ENCODE measurements at places on chromosomes 7 and 10.

GRCh38 chr10:68083953-68084352, 8.9 kb upstream of the HERC4 start:
- DNase-seq: no peak

GRCh38 chr7:16697507-16698199, 51.7 kb downstream of the BZW2 start:
- no peak for DNase-seq

DNA sequence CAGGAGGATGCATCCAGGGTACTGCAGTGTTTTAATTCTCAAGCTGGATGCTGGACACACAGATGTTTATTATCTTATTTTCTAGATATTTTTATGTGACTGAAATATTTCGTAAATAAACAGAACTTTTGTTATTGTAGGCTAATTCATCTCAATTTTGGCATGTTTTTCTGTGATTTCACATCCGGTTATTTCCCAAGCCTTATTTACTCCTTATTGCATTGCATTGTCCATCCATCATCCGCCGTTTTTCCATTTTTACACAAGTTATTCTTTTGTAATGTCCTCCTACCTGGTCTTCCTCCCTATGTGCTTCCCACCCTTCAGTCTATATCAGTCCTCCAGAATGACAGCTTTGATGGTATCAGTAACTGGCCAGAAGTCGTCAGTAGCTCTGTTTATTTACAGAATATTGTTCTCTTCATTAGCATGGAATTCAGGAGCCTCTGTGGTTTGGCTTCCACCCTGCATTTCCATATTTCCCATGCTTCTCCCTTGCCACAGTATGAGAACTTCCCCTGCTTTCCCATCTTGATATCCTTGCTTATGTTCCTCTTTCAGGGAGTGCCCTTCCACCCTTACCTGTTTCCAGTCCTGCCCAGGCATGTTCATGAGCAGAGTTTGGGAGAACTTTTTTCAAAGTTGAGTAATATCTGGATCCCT, 16.1 kb downstream of the GNAI1 start:
- no peak for DNase-seq

GRCh38 chr10:43131256-43131655, 7.0 kb upstream of the CSGALNACT2 start:
- DNase-seq: no peak

GRCh38 chr7:124893140-124893827, 36.3 kb downstream of the POT1 start:
- DNase-seq: no peak

GRCh38 chr7:8277394-8277982, 15.5 kb upstream of the ICA1 start:
- no peak for DNase-seq

DNA sequence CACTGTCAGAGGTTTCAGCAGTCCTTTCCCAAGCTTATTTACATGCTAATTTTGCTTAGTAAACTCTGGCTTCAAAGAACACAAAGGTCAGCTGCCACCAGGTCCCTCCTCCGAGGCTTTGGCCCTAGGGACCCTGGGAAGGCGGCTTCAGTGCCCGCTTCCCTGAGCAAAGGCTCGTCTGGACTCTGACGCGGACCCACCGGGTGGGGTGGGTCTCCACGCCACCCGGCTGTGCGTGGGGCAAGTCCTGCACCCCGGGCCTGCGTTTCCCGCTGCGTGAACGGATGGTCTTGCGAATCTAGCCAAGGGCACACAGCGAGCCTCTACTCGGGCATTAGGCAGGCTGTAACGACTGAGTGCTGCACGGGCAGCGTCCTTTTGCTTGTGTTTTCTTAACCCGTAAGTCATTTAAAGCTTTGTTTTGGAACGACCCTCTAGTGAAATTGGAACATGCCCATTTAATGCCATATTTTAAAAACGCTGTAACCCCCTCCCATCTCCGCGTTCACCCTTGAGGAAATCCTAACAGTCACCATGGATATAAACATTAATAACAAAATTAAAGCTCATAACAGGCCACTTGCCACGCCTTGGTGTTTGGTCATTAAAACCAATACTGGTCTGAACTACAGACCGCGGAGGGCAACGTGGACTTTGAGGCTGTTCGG, 828 bp downstream of the BNIP3 start:
- no peak for DNase-seq

DNA sequence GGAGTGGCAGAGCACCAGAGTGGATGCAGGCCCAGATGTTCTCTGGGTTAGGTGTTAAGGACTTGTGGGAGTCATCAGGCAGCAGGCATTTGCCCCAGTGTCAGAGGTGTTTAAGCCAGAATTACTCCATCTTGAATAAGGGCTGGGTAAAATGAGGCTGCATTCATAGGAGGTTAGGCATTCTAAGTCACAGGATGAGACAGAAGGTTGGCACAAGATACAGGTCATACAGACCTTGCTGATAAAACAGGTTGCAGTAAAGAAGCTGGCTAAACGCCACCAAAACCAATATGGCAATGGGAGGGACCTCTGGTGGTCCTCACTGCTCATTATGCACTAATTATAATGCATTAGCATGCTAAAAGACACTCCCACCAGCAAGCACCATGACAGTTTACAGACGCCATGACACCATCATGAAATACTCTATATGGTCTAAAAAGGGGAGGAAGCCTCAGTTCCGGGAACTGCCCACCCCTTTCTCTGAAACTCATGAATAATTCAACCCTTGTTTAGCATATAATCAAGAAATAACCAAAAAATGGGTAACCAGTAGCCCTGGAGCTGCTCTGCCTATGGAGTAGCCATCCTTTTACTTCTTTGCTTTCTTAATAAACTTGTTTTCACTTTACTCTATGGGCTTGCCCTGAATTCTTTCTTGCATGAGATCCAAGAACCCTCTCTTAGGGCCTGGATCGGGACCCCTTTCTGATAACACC, 882 bp upstream of the LRRC61 start:
- peak; percentile 27 for DNase-seq

- DNase-seq: no peak
These were observed 35.7 kb downstream of the CYP17A1 start for GRCh38 chr10:102801496-102801895.

DNA sequence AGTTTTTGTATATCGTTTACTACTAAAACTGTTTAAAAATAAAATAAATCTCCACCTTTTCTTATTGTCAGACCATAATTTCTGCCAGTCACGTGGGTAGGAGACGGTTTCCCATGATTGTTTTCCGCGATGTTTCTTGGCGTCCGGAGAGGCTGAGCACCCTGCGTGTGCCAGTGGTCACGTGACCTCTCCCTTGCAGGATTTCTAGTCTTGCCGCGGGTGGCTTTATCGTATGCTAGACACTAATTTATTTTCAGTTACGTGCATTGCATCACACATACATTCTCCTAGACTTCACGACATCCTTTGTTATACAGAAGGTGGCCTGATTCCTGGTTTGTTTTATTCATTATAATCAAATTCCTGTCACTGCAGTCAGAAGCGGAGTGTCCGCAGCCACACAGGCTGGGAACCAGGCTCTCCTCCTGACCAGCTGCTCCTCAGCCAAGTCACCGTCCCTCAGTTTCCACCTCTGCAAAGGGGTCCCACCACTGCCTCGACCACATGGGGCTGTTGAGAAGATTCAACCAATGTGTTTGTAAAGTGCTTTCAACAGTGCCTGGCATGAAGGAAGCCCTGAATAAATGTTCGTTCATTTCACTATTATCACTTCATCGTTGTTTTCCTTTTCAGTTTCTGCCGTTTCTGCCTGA, 203.2 kb upstream of the PPP2R2D start:
- DNase-seq: no peak

DNA sequence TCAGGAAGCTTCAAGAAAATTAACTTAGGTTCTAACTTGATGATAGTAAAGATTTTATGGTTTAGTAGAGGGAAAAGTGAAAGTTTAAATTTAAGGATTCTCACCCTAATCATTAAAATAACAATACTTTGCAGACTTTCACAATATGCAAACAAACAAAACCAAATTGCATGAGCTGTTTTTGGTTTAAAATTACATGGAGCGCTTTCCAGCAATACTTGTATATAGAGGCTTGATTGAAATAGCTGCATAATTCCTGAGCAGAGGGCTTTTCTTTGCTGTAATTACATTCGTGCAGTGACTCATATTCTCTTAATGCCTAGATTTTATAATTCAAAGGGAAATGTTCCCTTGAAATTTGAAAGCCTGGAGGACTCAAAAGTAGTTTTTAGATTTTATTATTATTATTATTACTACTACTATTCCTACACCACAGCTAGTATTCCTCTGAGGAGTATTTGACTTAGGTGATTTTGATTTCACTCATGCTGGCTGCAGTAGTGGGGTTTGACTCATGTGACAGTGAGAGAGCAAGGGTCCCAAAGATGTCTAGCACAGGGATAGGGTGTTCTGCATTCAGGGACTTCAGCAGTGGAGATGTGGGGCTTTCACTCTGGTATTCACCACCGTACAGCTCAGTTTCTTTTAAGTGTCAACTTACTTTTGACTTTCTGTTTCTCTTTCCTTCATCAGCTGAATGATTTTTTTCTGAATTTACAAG, 138.1 kb downstream of the ADAM22 start:
- DNase-seq: no peak

DNA sequence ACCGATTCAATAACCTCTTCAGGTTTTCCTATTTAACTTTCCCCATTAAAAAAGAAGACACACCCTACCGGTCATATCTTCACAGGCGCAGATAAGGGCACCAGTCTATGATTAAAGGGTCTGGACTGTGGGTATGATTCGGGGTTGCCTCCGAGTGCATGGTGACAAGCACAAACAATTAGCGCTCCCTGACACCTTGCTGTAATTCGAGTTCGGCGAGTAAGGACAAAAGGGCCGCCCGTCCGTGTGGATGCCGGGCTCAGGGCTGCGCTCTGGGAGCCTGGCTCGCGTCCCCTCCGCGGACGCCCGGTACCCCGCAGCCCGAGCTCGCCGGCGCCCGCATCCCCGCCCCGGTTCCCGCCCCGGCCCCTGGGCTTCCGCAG, 111.9 kb upstream of the RHEB start:
- no peak for DNase-seq

- DNase-seq: no peak
These were observed 687.8 kb downstream of the IPMK start for GRCh38 chr10:57579926-57580325.

DNA sequence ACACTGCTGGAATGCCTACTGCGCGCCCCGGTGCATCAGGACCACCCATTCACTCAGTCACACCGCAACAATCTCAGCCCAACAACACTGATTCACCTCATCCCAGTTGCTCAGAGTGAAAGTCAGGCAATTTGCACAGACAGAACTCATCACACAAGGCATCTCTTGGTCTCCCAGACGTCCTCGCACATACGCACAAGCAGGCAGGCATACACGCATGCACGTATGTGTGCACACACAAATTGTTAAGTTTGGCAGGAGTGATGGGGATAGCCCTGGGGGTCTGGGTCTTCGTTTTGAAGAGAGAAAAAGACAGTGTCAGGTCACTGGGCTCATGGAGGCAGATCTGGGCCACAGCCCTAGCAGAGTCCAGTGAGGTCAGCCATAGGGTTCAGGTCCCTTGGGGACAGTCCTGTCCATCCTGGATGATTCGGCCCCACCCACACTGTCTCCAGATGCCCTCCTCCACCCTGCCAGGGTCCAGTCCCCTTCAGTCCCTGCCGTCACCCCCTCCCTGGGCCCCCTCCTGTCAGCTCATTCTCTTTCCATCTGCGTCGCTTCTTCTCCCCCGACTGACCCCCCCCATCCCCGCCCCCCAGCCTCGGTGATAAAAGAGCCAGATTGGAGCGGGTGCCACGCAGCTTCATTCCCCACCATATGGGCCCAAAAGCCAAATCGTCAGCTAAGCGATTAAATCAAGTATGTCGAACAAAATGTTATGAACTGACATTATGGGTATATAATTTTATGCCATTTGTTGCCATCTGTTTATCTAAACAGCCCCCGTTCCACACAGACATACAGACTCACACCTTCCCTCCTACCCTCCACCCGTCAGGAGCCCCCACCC, 48.5 kb upstream of the SLF2 start:
- no peak for DNase-seq

- DNase-seq: no peak
These were observed 12.8 kb downstream of the PRKCQ start for GRCh38 chr10:6567203-6567703.

- no peak for DNase-seq
These were observed 2.3 kb downstream of the GPR22 start for GRCh38 chr7:107472116-107472515.

- DNase-seq: no peak
These were observed 6.4 kb downstream of the NOD1 start for GRCh38 chr7:30472081-30472783.

DNA sequence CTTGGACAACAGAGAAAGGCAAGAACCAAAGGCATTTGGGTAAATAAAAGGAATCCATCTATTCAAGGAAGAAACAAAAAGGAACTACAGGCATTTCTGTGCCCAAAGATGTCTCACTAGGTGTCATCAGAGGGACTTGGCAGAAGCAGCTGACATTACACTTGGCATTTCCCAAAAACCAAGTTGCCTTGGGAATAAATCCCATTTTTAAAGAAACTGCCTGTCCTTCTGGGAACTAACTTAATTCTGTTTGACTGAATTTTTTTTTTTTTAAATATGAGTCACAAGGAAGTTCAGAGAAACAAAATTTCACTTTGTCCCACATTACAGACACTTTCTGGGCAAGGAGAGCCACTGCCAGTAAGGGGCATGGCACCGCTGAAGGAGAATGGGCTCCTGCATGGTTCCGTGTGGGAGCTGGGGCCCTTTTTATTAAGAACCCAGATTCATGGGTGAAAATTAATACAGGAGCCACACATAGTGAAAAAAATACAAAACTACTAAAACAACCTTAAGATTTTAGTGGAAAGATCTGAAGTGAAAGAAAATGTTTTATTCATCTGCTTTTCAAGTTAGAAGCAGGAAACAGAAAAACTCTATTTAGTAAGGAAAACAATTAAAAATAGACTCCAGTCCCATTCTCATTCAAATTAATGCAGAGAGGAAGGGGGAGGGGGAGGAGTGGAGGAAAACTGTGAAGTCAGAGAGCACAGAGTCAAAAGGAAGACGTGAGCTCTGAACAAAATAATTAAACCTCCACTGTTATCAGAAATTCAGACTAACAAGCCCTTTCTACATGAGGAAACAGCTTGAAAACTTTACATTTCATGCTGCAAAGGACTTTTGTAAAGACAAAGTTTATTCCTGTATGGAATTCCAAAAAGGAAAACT, 118.4 kb upstream of the PDLIM1 start:
- no peak for DNase-seq

All from activated CD8-positive, alpha-beta memory T cell treated with anti-CD3 and anti-CD28 coated beads for 1 hour (primary cell).